ENCODE measurements at places on chromosomes 4 and X. TPM values are rescaled to one million over a fixed set of nuclear protein-coding genes. Genes with fewer than 3 reads are reported as not detected.

DNA sequence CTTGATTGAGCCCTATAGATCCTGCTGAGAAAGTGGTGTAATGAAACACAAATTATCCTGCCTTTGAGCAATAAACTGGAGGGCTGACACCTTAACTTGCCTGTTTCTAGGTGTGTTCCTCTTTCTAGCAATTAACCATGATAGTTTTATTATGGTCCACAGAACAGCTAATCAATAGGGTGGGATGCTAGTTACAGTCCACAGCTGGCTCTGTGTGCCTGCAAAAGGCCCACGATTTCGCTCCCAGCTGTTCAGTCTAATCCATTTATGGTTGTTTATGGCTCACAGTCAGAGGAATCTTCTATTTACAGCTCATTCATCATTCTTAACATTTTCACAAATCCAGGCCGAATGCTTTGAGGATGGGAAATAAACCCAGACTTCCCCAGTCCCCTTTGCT, 674.9 kb downstream of the SMARCA1 start:
- no peak for DNase-seq

GRCh38 chr4:138449938-138450337, 207.8 kb upstream of the SLC7A11 start:
- no peak for DNase-seq

DNA sequence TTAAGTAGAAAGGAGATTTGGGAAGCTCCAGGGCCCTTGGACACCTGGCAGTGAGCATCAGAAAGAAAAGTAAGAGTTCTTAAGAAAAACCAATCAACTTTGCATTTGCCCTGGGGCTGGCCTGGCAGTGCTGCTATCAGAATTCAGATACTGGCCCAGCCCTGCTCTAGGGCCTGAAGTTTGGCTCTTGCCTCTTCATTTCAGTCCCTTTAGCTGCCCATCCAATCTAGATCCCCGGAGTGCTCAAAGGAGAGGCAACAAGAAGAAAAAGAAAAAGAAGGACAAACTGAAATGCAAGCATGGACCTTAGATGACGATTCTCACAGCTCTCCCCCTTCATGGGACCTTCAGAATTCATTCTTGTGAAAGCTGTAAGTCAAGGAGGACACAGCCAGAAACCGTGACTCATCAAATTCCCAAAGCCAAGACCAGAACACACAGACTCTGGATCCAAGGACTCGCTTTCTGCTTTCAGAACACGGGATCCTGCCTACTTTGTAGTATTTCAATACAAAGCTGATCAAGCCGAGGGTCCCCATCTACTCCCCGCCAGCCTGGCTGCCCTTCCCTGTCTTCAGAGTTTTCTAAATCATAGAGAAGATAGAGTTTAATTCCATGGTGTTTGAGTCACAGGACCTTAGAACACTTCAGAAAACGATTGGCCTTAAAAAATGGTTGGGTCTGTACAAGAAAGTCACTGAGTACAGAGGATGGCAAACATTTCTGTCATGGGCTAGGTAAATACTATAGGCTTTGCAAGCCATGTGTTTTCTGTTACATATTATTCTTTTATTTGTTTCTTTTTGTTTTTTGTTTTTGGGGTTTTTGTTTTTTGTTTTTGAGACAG, 103.7 kb downstream of the RBM47 start:
- no peak for DNase-seq

- no peak for DNase-seq
Observed at GRCh38 chr4:141238186-141238585, 17.5 kb downstream of the ZNF330 start.

GRCh38 chr4:145819853-145820181, 118.8 kb downstream of the ZNF827 start:
- DNase-seq = no peak

The TCEAL6 gene
- not detected for total RNA-seq

The PRSS12 gene
- total RNA-seq = not detected

The ARMCX4 gene
- total RNA-seq = 5.3 TPM
